ENCODE measurements at places on chromosomes 3 and 15.

GRCh38 chr15:36644191-36644896, 64.9 kb downstream of the CDIN1 start:
- no peak for DNase-seq

GRCh38 chr3:47867451-47868044, 64.6 kb downstream of the DHX30 start:
- DNase-seq: no peak

GRCh38 chr3:4222574-4223175, 80.5 kb upstream of the SETMAR start:
- no peak for DNase-seq

- DNase-seq: no peak
Measured at GRCh38 chr3:126119976-126120375, 36.1 kb upstream of the SLC41A3 start.

DNA sequence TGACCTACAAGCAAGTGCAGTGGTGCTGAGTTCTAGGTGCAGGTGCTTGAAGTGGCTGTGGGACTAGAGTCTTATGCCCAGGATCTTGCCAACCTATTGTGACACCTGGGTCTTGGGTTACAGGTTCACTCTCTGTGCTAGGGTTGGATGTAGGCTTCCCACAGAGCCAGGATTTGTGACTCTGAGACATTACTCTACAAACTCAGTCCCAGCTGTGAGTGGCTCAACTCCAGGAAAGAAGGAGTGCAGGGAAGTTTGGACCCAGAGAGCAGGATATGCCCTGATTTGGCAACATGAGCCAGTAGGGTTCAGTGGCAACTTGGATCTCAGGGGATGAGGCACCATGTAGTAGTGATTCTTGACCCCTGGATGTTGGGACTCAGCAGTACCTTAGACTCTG, 182.2 kb downstream of the LPP start:
- no peak for DNase-seq

DNA sequence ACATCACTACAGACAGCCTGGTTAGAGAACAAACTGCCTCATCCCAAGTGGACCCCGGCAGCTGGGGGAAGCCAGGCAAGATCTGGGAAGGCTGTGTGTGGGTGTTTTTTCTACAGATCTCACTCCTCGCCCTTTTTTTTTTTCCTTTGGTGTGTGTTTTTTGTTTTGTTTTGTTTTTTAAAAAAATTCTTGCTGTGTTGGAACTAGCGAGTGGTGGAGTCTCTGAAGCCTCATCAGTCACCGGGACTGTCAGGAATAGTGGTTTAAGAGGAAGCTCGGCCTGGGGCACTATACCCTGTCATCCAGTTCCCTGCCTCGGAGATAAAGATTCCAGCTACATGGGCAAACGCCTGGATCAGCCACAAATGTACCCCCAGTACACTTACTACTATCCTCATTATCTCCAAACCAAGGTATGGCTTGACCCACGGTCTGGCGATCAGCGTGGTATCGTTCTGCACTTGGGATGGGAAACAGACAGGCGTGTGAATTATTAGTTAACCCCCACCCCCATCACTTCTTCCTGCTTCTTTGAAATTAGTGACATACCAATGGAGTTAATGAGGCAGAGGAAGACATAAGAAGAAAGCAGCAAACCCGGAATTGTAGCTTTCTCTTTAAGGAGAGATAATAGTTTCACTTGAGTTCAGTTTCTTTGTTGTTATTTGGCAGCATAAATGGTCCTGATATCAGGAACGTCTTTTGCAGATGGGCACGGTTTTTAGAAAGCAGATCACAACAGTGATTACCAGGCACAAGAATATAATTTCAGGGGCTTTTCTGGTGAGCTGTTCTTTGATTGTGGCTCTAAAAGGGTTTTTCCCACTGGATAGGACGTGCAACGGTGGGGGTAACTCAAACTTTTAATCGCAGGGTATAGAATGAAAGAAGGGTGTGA, 722 bp downstream of the RBMS3 start:
- no peak for DNase-seq

DNA sequence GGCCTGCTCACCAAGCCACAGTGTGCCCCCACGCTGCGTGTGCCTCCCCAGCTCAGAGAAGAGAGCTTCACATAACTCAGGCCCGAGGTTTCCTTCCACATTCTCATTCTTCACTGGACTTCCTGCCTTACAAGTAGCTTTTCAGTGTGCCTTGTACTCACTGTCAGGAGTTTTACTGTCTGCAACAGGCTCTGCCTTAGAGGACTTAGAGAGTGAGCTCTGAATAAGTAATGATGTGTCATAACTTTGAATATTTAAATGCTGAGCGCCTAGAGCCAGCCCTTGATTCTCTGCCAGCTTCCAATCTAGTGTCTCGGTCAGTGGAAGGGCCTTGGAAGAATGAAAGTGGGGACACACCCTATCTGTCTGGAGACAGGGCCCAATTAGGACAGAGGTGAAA, 41.8 kb downstream of the ITGB5 start:
- no peak for DNase-seq

DNA sequence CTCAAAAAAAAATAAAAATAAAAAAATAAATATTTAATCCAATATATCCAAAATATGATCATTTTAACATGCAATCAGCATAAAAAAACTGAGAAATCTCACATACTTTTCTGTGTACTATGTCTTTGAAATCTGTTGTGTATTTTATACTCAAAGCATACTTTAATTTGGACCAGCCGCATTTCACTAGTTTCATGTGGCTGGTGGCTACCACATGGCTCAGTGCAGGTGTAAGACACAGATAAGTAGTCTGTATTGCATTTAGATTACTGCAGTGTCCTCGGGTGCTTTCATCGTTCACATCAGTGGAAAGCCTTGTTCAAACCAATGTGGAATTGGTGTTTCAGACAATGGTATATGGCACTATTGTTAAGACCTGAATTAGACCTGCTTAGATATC, 11.0 kb downstream of the CRTC3 start:
- no peak for DNase-seq

- no peak for DNase-seq
Measured at GRCh38 chr3:100521439-100521845, 29.0 kb downstream of the TMEM45A start.

DNA sequence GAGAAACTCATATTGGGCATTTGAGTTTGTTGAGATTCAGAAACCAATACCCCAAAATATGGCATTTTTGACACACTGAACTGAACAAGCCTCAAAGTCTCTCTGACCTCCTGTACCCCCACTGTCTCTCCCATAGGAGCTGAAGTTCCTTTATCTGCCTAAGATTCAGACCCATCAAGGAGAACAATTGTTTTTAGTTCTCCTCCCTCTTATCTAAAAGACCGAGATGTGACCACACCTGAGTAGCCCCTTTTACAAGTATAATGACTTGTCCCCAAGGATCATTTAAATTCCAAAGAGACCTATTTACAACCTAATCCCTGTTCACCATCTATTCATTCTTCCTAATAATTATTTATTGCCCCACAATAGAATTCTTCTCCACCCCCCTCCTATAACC, 122.1 kb upstream of the PLAAT1 start:
- DNase-seq: no peak

- DNase-seq: no peak
Measured at GRCh38 chr3:138389841-138390581, 41.6 kb downstream of the MRAS start.

- DNase-seq: no peak
Measured at GRCh38 chr15:74552773-74553441, 11.9 kb downstream of the ARID3B start.

DNA sequence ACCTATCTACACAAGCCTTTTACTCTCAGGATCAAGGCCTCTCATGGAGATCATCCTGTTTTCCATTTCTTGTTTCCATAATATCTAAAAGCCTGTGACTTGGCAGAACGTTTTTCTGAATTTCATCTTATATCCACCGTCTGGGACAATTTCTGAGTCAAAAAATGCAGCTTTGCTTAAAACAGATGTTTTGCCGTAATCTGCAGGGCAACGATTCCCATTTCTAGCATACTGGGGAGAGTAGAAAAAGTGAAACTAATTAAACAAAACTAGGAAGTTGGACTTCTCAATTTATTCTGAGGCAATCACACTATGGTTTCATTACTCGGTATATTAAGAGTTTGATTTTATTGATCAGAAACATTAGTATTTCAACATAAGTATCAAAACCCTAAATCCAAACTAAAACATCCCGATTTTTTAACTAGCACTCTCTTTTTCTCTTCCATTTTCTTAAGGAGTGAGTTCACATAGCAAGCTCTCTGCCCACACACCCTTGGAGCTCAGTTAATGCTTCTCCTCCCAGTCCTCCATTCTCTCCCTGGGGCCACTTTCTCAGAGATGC, 33.6 kb downstream of the SPATA12 start:
- DNase-seq: no peak

- no peak for DNase-seq
Measured at GRCh38 chr3:77281721-77282120, 241.8 kb downstream of the ROBO2 start.

GRCh38 chr3:52036829-52037228, 19.5 kb downstream of the DUSP7 start:
- DNase-seq: no peak

GRCh38 chr3:38141173-38141951, 2.9 kb downstream of the MYD88 start:
- no peak for DNase-seq

DNA sequence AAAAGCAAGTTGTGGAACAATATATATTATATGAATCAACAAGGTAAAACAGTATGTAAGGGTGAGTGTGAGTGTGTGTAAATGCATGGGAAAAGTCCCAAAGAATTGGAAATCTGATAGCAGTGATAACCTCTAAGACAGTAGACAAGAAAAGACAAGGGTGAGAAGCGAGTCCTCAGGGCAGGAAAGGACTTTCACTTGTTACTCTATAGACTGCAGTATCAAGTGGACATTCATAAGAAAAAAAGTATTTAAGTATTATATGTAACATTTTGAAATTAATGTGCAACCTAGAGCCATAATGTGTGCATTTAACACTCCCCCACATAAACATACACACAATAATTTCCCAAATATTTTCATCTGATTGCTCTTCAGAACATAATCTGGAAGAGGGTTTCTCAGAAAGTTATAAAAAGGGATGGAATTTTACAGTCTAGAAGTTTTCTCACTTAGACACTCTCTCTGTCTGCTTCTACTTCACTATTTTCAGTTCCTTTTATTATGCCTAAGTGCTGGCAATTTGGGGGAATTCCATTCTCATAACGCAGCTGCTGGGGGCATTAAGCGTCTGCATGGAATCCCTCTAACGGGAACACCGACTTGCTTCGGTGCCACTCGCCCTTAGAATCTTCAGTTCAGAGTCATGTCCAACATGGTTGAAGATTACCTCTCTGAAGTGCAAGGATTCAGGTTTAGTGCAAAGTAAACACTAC, 50.0 kb upstream of the CDIN1 start:
- DNase-seq: no peak

GRCh38 chr15:55230051-55230670, 33.4 kb upstream of the RSL24D1 start:
- no peak for DNase-seq

DNA sequence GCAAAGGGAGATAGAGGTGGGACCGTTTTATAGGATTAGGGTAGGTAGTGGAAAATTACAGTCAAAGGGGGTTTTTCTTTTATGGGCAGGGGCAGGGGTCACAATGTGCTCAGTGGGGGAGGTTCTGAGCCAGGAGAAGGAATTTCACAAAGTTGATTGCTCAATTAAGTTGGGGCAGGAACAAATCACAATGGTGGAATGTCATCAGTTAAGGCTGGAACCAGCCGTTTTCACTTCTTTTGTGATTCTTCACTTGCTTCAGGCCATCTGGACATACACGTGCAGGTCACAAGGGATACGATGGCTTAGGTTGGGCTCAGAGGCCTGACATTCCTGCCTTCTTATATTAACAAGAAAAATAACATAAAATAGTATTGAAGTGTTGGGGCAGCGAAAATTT, 453.8 kb downstream of the VGLL3 start:
- no peak for DNase-seq

- DNase-seq: no peak
Measured at GRCh38 chr3:141532609-141533008, 45.8 kb downstream of the RASA2 start.

- no peak for DNase-seq
Measured at GRCh38 chr3:46899151-46900006, 21.9 kb downstream of the PTH1R start.

- DNase-seq: no peak
Measured at GRCh38 chr3:144859161-144859560, 887.5 kb downstream of the DIPK2A start.

- DNase-seq: no peak
Measured at GRCh38 chr15:76501726-76502125, 165.2 kb downstream of the ISL2 start.

DNA sequence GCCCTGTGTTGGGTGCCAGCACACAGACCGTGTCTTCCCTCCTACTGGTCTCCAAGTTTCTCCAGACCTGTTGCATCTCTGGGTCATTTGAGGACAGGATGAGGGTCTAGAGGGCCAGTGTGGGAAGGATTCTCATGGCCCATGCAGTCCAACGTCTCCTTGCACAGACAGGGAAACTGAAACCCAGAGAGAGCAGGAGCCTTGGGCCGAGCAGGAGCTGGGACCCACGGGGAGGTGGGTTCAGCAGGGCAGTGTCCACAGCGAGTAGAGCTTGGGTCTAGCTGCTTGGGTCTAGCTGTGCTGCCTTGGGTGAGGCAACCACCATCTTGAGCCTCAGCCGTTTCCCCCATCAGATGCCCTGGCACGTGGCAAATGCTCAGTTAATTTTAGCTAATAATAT, 32.3 kb downstream of the HDAC11 start:
- DNase-seq: no peak

- no peak for DNase-seq
Measured at GRCh38 chr3:146104068-146104467, 56.9 kb downstream of the PLOD2 start.

GRCh38 chr15:87973501-87974215, 282.9 kb downstream of the NTRK3 start:
- DNase-seq: no peak

- no peak for DNase-seq
Measured at GRCh38 chr15:67674983-67675382, 132.5 kb downstream of the MAP2K5 start.

DNA sequence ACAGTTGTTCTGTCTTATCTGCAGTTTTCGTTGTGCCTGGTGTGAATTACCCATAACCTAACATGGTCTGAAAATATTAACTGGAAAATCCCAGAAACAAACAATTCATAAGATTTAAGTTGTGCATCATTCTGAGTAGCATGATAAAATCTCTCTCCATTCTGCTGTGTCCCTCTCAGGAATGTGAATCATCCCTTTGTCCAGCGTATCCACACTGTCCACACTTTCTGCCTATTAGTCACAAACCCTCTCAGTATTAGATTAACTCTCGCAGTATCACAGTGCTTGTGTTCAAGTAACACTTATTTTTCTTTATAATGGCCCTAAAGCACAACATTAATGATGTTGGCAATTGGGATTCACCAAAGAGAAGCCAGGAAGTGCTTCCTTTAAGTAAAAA, 203.2 kb downstream of the CGGBP1 start:
- DNase-seq: no peak

GRCh38 chr15:79834495-79834894, 62.3 kb downstream of the MTHFS start:
- DNase-seq: no peak

DNA sequence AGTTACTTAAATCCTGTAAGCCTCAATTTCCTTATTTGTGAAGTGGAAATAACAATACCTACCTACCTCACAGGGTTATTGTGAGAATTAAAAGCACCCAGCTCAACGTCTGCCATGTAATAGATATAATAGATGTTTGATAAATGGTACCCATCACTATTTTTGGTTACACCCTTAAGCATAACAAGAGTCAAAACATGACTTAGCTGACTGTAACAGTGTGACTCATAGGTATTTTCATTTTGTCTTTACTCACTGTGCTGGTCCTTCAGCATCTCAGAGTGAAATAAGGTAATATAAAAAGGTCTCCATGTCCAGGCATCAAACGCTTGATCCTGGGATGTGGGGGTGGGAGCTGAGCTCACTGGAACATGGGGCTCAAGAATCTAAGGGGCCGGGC, 3.1 kb downstream of the CPLX3 start:
- DNase-seq: no peak

Measured in stimulated activated CD8-positive, alpha-beta memory T cell treated with anti-CD3 and anti-CD28 coated beads, Interleukin-2, amount 100 ng/mL, for 1 hour (primary cell).